ENCODE measurements at places on chromosomes 16 and 17. TPM values are rescaled to one million over a fixed set of nuclear protein-coding genes. Genes with fewer than 3 reads are reported as not detected.

- peaks cover 3% of the 10 kb centered on the region for H3K4me1 ChIP-seq
- peaks cover 16% of the 10 kb centered on the region for H3K27me3 ChIP-seq
- no peaks in the 10 kb centered on the region for H3K36me3 ChIP-seq
- H3K27ac ChIP-seq = no peak overlapping the region
- peak; percentile 61 for DNase-seq
These were observed 29.9 kb upstream of the GINS2 start for GRCh38 chr16:85718682-85719081.

- H3K27ac ChIP-seq = no peak overlapping the region
- H3K4me1 ChIP-seq = peaks cover 12% of the 10 kb centered on the region
- no peak overlapping the region for H3K4me3 ChIP-seq
These were observed 9.5 kb downstream of the AMFR start for GRCh38 chr16:56415875-56416274.

GRCh38 chr16:239948-240277 is 5.3 kb downstream of the FAM234A start:
- H3K27ac ChIP-seq = no peak overlapping the region
- peaks cover 3% of the 10 kb centered on the region for H3K36me3 ChIP-seq
- H3K27me3 ChIP-seq = peaks cover 4% of the 10 kb centered on the region
- peaks cover 19% of the 10 kb centered on the region for H3K4me1 ChIP-seq
- H3K4me3 ChIP-seq = no peak overlapping the region
- DNase-seq = no peak

- H3K36me3 ChIP-seq = peaks cover 7% of the 10 kb centered on the region
- peaks cover 2% of the 10 kb centered on the region for H3K4me1 ChIP-seq
- no peak overlapping the region for H3K27ac ChIP-seq
- no peak for DNase-seq
- no peaks in the 10 kb centered on the region for H3K27me3 ChIP-seq
These were observed 12.0 kb upstream of the TRPV3 start for GRCh38 chr17:3569534-3570137.

GRCh38 chr17:57766318-57766943 is 21.3 kb upstream of the CCDC182 start:
- no peak for DNase-seq
- H3K27ac ChIP-seq = no peak overlapping the region
- peaks cover 37% of the 10 kb centered on the region for H3K27me3 ChIP-seq

GRCh38 chr16:88569614-88569984 is 604 bp upstream of the ZC3H18 start:
- H3K4me3 ChIP-seq = peak overlapping the region; percentile 82
- H3K27ac ChIP-seq = peak overlapping the region; percentile 90
- H3K4me1 ChIP-seq = peaks cover 36% of the 10 kb centered on the region
- peaks cover 14% of the 10 kb centered on the region for H3K36me3 ChIP-seq
- no peak for DNase-seq

Gene PPM1E
- total RNA-seq = not detected

Gene CDT1
- 93.2 TPM for total RNA-seq

DNA sequence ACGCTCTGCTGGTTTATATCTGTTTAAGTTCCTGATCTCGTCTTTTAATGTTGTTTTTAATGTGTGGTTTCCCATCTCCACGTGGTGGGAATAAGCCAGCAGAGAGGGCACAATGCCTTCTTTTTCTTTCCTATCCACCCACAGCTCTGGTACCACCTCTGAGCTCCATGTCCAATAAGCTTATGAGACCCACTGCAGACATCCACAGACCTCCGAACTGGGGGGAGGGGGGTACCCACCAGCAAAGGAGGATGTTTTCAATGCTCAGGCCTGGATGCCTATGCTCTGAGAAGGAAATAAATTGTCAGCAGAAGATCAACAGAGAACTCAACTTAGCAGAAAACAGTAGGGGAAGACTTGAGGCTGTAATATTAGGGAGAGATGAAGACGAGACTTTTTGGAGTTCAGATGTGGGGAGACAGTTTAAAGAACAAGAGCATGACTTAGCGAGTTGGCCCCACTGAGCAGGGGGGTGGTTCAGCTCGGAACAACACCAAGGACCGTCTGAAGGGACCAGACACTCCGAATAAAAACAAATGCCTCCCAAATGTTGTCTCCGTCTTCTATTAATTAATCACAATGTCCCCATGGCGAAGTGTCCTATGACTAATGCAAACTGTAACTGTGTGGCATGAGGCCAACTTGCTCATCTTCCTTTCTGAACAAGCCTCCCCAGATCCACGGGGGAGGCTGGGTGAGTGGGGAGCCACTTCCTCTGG is 62.7 kb downstream of the GAS7 start:
- no peaks in the 10 kb centered on the region for H3K27me3 ChIP-seq
- no peaks in the 10 kb centered on the region for H3K36me3 ChIP-seq
- no peak overlapping the region for H3K27ac ChIP-seq
- no peak for DNase-seq
- H3K4me1 ChIP-seq = peaks cover 4% of the 10 kb centered on the region

Gene KLHL10
- not detected for total RNA-seq

- DNase-seq = no peak
- H3K27me3 ChIP-seq = no peaks in the 10 kb centered on the region
- H3K4me1 ChIP-seq = peaks cover 9% of the 10 kb centered on the region
- no peak overlapping the region for H3K27ac ChIP-seq
These were observed 7.1 kb downstream of the TRAF7 start for GRCh38 chr16:2162676-2163118.

Gene MYLK3
- 0.23 TPM for total RNA-seq

DNA sequence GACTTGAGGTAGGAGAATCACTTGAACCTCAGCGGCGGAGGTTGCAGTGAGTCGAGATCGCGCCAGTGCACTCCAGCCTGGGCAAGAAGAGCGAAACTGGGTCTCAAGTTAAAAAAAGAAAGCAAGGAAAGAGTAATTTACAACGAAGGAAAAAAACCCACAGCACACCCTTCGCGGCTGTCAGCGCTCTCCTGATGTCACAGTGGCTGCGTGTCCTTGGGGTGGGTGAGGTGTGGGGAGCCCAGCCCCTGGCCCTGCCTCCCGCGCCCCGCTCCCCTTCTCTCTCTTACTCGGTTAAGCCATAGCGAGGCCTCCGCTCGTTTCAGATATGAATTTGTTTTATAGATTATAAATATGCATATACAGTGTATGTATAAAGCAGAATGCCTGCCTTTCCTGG is 740 bp upstream of the JPT2 start:
- H3K27ac ChIP-seq = no peak overlapping the region
- H3K27me3 ChIP-seq = no peaks in the 10 kb centered on the region
- H3K4me1 ChIP-seq = peaks cover 34% of the 10 kb centered on the region
- peaks cover 47% of the 10 kb centered on the region for H3K36me3 ChIP-seq
- peak overlapping the region; percentile 51 for H3K4me3 ChIP-seq
- no peak for DNase-seq

Gene BANP
- total RNA-seq = 36.8 TPM

Gene C17orf50
- not detected for total RNA-seq

- peaks cover 32% of the 10 kb centered on the region for H3K4me1 ChIP-seq
- H3K27me3 ChIP-seq = no peaks in the 10 kb centered on the region
- H3K4me3 ChIP-seq = no peak overlapping the region
- DNase-seq = no peak
- peaks cover 13% of the 10 kb centered on the region for H3K36me3 ChIP-seq
These were observed 40.5 kb downstream of the CMIP start for GRCh38 chr16:81484908-81485624.

DNA sequence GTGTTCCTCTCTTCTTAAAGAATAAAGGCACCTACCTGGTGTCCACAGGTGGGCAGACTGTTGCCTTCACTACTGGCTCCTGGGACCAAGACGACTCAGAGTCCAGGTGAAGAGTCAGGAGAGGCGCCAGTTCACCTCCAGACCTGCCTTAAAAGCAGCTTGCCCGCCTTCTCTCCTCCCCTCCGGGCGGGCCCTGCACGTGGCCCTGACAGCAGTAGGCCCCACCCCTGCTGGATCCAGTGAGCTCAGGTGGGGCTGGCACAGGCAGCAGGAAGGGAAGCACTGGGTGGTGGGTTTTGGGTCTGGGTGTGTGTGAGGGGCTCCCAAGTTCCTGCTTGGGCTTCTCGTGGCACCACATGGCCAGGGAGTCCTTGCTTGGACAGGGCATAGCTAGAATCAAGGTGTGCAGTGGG is at the start of gene TNS4:
TSS of gene TNS4 (minus strand) at position 125 of the 413 bp plus-strand sequence. CDS start 5,198 bp downstream, outside the sequence.
- H3K36me3 ChIP-seq = peaks cover 4% of the 10 kb centered on the region
- H3K27ac ChIP-seq = no peak within 1 kb of the TSS
- peaks cover 22% of the 10 kb centered on the region for H3K4me1 ChIP-seq
- DNase-seq = peak; percentile 53
- no peaks in the 10 kb centered on the region for H3K27me3 ChIP-seq
- H3K4me3 ChIP-seq = no peak within 1 kb of the TSS

DNA sequence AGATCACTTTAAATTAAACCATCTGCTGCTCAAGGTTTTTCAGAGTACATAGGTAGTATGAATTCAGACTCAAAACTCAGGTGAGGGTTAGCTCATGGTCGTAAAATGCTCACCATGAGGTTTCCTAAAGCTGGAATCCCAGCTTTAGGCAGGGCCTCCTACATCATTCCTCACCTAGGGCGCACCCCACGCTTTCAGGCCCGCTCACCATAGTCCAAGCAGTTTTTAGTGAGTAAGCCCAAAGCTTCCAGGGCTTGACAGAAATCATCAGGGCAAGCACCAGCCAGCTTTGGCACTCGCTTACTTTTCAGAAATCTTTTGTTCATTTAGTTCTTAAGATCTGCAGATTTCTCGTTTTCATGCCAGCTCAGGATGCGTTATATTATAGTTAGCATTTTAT is 89.8 kb downstream of the HIC1 start:
- no peak overlapping the region for H3K27ac ChIP-seq
- no peak for DNase-seq
- H3K36me3 ChIP-seq = peaks cover 21% of the 10 kb centered on the region
- no peaks in the 10 kb centered on the region for H3K27me3 ChIP-seq
- no peak overlapping the region for H3K4me3 ChIP-seq

DNA sequence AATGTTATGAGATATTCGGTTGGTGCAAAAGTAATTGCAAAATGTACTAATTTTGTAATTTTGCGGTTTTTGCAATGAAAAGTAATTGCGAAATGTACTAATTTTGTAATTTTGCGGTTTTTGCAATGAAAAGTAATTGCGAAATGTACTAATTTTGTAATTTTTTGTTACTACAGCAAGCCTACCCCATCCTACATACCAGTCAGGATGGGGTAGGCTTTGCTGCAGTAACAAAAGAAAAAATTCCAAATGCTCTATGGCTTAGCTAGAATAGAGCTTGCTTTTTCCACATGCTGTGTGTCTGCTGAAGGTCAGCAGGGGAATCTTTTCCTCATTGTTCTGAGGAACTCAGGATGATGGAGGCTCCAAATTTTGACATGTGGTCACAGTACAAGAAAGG is 83.3 kb upstream of the GPRC5B start:
- H3K27me3 ChIP-seq = no peaks in the 10 kb centered on the region
- no peaks in the 10 kb centered on the region for H3K36me3 ChIP-seq
- no peaks in the 10 kb centered on the region for H3K4me1 ChIP-seq
- no peak for DNase-seq
- H3K4me3 ChIP-seq = no peak overlapping the region

GRCh38 chr16:56145369-56145768 is 45.9 kb upstream of the GNAO1 start:
- H3K27me3 ChIP-seq = peaks cover 51% of the 10 kb centered on the region
- no peaks in the 10 kb centered on the region for H3K36me3 ChIP-seq
- H3K4me3 ChIP-seq = no peak overlapping the region
- no peak for DNase-seq
- no peaks in the 10 kb centered on the region for H3K4me1 ChIP-seq
